Stimulated activated CD8-positive, alpha-beta memory T cell treated with anti-CD3 and anti-CD28 coated beads, Interleukin-2, amount 100 ng/mL, for 48 hours (primary cell): ENCODE measurements at places on chromosomes 5 and 9.

DNA sequence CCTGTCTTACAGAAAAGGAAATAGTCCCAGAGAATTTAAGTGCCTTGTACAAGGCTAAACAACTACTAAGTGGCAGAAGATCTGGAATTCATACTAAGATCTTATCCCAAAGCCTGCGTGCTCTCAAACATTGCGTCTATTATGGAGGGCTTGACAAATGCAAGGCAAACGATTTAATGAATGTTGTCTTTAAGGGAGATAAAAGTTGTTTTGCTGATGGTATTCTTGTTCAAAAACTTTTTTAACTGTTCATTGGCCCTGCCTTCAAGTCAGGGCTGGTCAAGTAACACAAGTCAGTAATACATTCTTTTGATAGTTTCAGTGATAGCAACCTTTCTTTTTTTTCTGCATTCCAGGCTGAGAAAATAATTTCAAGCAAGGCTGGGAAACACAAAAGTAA is 1.7 kb upstream of the SLC38A9 start:
- no peak for DNase-seq

DNA sequence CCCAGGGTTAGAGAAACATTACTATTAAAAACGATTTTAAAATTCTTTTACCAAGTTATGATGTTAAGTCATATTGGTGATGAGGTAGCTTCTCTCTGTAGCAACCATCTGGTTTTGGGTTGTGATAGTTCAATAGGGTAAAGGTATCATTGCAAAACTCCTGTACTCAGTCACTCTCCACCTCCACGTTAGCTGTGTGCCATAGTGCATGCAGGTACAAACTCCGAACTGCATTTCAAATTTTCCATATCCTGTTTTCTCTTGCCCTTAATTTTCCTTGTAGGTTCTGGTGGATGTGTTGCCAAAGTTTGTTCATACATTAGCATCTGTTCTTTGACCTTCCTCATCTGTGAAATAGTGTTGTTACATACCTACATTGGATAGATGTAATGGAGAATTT is 53.1 kb upstream of the ARRDC3 start:
- DNase-seq = no peak

- no peak for DNase-seq
These were observed 353.5 kb upstream of the CDH6 start for GRCh38 chr5:30839956-30840355.

GRCh38 chr5:91424638-91425436 is 41.7 kb upstream of the ARRDC3 start:
- no peak for DNase-seq

GRCh38 chr5:176152191-176152929 is 85.9 kb upstream of the SIMC1 start:
- no peak for DNase-seq

DNA sequence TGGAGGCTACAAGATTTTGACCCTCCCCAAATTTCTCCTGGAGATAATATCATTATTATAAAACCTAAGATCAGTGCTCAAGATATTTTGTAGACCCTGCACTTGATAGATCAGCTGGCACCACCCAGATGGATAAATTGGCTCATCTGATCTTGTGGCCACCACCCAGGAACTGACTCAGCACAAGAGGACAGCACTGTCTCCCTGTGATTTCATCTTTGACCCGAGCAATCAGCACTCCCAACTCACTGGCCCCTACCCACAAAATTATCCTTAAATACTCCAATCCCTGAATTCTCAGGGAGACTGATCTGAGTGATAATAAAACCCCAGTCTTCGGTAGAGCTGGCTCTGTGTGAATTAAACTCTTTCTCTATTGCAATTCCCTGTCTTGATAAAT is 34.5 kb upstream of the TENT2 start:
- no peak for DNase-seq

DNA sequence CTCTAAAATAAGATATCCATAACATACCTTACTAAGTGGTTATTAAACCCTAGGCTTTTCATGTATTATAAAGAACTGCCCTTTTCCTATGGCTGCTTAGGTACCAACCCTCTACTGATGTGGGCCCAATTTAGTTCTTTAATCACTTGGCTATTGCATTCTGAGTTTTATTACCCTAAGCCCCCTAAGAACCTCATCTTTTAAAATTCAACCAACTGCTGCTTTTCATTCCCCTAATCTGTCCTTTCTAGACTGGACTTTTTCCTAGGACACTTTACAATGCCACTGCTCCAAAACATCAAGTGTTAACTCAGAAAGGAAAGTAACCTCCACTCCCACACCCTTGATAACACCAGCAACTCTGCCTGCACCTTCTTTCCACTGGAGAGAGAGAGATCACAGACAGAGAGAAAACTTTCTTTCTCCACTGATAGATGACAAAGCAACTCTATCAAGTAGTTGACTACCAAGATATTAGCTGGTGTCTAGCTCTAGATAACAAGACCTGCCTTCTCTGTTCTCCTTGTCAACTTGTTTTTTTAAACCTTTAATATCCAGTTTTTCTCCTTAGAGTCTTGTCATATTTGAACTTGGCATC is 27.3 kb downstream of the ELL2 start:
- DNase-seq = no peak

DNA sequence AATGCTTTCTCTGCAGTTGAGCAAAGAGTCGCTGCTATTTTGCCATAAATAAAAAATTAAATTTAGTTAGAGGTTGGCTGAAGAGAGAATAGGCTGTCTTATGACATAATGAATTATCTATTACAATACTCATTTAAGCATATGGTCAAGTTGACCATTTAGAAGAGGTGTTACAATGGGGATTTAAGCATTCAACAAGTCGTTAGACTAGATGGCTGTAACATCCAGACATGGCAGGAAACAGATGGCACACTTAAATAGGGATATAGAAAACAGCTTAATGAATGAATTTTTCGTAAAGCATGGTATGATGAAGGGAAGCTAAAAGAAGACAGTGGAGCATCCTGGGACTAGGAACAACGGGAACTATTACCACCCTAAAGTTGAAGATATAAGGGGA is 160.3 kb upstream of the PTPRD start:
- no peak for DNase-seq

- no peak for DNase-seq
These were observed 942 bp downstream of the PHF2 start for GRCh38 chr9:93577078-93577974.

DNA sequence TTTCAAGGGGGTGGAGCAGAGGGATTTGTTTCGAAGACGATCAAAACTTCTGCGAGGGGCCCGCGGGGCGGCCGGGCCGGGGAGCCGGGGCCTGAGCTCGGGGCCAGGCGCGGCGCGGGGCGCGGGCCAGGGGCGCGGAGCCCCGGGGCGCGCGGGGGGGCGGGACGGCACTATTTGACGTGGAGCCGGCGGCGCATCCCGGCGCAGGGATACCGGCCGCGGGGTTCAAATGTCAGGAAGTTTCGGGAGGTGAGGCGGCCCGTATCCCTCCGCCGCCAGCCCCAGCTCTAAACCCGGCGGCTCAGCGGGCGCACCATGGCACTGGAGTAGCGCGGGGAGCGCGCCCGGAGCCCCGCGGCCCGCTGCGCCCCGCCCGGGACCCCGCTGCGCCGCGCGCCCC is at the start of gene LMX1B:
Gene LMX1B (plus strand): TSS at position 278 of the 400 bp plus-strand sequence. CDS start 522 bp downstream, outside the sequence.
- no peak for DNase-seq
